ENCODE measurements at places on chromosomes 6 and 20. TPM values are rescaled to one million over a fixed set of nuclear protein-coding genes. Genes with fewer than 3 reads are reported as not detected.

The KCNK17 gene
- not detected for total RNA-seq

The KLC4 gene
- total RNA-seq: 36.9 TPM

The PPP1R3G gene
- not detected for total RNA-seq

GRCh38 chr6:118212451-118213173, 305.5 kb downstream of the SLC35F1 start:
- H3K4me1 ChIP-seq: no peaks in the 10 kb centered on the region
- H3K27ac ChIP-seq: no peak overlapping the region
- H3K36me3 ChIP-seq: no peaks in the 10 kb centered on the region

The DNAAF9 gene
- 3.7 TPM for total RNA-seq

All from activated T-cell treated with anti-CD3 and anti-CD28 coated beads, Interleukin-2, amount 50 U/mL, for 72 hours (primary cell).